ENCODE measurements at places on chromosomes 12 and 14.

- no peak for DNase-seq
These were observed 34.7 kb downstream of the CYP46A1 start for GRCh38 chr14:99718811-99719192.

GRCh38 chr12:53966385-53967133, 6.4 kb upstream of the HOXC11 start:
- DNase-seq = no peak

GRCh38 chr14:90484291-90484690, 87.5 kb downstream of the CALM1 start:
- DNase-seq = no peak

DNA sequence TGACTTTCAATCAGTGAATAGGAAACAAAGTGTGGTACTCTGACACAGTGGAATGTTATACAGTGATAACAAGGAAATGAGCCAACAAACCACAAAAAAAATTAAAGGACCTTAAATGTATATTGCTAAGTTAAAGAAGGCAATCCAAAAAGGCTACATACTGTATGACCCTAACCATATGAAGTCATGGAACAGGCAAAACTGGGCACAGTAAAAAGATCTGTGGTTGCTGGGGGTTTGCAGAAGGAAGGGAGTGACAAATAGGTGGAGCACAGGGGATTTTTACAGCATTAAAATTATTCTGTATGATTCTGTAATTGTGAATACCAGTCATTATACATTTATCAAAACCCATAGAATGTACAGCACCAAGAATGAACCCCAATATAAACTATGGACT, 112.6 kb downstream of the KCNC2 start:
- DNase-seq = no peak

GRCh38 chr12:49924628-49925246, 21.0 kb upstream of the FAIM2 start:
- DNase-seq = no peak

- DNase-seq = no peak
These were observed 54.1 kb upstream of the DDX11 start for GRCh38 chr12:31019561-31019960.

GRCh38 chr12:70196811-70197281, 46.4 kb upstream of the CNOT2 start:
- no peak for DNase-seq

GRCh38 chr12:119989731-119990381, 820 bp downstream of the BICDL1 start:
- DNase-seq = peak; percentile 64

DNA sequence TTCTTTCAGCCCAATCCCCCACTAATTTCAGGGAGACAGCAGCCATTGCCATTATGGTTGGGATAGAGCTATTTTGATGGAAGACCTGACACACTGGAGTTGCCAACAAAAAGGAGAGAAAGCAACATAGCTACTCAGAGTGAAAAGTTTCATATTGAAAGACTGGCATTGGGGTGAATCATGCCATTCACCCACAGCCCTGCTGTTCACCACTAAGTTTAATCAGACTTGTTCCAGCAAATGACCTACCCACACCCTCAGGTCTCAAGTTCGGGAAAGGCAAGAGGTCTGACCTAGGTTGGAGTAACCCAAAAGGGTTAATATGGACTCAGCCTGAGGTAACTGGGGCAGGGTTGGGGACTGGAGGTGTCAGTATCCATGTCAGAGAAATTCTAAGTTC, 169.2 kb downstream of the PAWR start:
- DNase-seq = no peak

DNA sequence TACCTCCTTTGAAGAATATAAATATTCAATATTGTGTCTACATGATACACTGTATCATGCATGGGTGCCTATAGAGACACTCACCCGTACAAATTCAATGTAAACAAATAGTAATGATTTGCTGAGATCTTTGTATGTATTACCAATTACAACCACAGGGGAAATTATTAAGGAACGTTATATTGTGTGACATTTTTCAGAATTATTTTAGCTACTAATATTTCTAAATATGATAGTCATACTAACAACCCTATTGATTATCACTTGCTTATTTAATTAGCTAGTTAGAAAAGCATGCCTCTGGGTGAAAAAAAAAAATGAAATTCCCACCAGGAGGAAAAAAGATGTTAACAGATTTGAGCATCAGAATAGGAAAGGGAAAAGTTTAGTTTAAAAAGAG, 2.1 kb downstream of the SOX5 start:
- DNase-seq = no peak

DNA sequence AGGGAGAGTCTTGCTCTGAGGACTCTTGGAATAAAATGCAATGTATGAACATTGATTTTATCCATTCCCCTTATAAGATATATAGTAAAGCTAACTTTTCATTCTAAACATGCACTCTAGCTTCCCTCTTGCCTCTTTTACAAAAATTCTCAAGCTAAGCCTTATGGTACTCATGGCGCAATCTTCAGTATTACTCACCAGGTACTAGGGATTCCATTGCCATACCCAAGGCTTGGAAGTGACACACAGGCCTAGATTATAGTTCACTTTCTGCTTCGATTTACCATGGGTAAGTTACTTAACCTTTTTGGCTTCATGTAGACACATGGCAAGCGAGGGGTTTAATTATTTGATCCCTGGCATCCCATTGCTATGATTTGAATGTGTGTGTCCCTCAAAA, 331.5 kb downstream of the LRIG3 start:
- no peak for DNase-seq

DNA sequence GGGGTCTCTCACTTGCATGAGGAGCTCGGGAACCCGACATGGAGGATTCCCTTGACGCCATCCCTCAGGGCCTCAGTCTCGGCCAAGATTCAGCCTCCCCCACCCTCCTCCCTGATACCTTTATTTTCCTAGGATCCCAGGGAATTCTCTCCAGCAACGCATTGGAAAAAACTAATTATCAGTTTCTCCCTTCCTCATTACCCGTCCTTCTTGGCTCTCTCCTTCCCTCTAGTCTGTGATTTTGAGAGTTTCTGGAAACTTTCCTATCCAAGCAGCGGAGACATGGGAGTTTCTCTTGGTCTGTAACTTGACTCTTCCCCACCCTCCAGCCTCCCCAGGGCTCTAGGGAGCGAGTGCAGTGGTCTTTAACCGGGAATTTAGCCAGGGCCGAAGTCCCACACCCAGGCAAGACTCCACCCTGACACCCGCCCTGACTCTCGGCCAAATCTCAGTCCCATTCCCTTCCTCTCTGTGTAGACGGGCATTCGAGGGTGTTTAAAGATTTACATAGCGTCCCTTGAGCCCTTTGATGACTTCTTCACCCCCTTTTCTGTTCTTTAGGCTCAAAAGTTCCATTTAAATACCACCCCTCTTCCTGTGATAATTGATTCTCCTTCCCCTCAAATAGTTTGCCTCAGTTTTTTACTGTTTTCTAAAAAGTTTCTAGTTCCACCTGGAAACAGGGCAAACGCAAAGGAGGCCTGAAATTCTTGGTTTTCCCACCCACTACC, 6.7 kb downstream of the HOXC5 start:
- no peak for DNase-seq

DNA sequence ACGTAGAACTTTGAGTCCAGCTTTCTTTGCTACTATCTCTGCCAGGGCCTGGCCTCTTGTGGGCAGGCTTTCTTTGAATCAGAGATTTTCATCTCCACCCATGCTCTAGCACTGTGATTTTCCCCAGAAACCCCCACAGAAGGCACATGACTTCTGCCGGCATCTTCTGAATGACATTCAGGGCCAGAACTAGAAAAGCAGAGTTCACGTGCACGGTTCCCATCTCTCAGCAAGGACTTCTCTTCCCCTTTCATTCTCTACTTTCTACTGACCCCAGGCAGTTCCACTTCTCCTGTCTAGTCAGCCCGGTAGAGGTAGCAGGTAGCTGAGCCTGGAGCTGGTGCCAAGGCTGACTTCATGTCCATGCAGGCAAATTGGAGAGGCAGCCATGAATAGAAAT, 26.9 kb downstream of the BATF start:
- DNase-seq = no peak

- DNase-seq = no peak
These were observed 11.2 kb upstream of the BTG1 start for GRCh38 chr12:92156704-92157395.

DNA sequence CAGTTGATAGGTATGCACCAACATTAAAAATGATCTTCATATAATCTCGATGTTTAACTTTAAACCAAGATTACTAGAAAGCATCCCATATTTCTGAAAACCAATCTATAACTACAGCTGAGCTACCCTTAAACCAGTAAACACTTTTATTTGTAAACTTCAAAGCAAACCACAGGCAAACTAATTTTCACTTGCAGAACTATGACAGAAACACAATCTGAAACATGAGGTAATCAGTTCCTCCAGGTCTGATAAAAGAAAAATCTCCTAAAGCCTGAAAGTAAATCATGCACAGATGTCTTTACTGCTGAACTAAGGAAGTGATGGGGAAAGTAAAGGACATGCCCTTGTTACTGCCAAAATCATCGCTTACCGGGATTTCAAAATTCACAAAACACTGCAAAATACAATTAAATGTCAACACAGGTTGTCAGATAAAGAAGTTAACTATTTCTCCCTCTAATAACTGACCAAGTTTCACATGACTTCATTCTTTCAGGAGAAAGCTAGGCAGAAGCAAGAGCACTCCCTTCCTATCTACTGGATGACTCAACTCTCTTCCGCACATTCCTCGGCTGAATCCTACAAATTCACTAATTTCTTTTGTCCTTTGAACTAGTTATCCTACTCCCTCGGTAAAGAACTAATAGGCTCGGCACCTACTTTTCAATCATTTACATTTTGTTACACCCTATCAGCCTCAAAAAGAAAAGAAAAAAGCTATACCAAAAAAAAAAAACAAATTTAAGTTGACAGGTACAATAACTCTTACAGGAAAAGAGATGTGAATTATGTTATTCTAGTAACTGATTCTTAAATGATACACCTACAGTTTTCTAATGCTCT, 1.4 kb downstream of the EEA1 start:
- DNase-seq = no peak

- no peak for DNase-seq
These were observed 175.2 kb upstream of the GRIN2B start for GRCh38 chr12:14156606-14157005.

- DNase-seq = no peak
These were observed 84.1 kb upstream of the PLEKHA5 start for GRCh38 chr12:19045426-19045825.

- no peak for DNase-seq
These were observed 768.1 kb upstream of the TBX3 start for GRCh38 chr12:115451780-115452736.

DNA sequence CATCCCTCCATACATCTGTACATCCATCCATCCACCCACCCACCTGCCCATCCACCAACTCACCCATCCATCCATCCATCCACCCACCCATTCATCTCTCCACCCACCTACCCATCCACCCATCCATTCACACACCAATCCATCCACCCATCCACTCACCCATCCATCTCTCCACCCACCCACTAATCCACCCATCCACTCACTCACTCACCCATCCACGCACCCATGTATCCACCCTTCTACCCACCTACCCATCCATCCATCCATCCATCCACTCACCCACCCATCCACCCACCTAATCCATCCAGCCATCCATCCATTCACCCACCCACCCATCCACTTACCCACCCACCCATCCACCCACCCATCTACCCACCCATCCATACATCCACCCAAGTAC, 16.2 kb downstream of the GALNT9 start:
- DNase-seq = no peak

GRCh38 chr14:24415421-24416253, 13.8 kb downstream of the CBLN3 start:
- no peak for DNase-seq

DNA sequence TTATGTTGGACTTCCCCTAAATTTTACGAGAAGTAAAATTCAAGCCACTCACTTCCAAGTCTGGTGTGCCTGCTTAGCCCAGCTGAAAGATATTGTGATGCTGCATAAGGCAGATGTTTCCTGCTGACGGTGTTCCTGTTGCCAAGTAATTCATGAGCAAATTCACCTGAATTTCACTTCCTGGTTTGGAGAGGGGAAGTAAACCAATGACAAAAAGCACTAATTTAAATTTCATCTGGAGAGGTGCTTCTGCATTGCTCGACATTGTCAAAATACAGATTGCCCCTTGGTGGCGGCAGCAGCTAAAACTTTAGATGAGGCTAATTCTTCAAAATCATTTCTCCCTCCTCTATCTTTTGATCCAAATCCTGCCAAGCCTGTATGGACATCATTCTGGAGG, 281.1 kb downstream of the AACS start:
- DNase-seq = no peak

DNA sequence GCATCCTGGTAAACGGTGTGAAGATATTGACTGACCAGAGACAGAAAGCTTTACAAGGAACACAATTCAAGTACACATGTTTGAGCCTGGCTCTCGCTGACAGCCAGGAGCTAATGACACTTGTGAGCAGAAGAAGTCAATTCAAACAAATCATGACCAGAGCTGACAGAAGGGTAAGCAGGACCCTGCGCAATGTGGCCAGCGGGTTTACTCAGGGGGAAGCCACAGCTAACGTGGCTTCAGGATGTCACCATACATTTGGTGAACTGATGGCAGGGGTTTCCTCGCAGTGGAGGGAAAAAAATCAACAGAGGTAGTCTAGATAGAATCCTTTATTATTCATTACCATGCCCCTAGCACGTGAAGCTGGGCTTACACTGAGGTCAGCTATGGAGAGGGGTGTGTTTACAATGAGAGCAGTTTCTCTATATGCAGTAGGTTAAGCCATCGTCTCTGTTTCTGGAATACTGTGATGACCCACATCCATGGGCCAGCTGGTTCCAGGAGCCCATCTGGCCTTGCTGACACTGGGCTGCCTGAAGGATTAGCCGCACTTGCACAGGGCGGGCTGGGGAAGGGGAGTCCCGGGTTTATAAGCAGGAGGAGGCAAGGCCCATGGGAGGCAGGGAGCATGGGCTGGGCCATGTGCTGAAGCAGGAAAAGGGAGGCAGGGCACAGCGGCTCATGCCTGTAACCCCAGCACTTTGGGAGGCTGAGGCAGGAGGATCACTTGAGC, 198.2 kb upstream of the PRMT8 start:
- no peak for DNase-seq

GRCh38 chr12:52245962-52246569, 13.0 kb downstream of the KRT7 start:
- no peak for DNase-seq
